ENCODE measurements at places on chromosomes 3 and 15.

DNA sequence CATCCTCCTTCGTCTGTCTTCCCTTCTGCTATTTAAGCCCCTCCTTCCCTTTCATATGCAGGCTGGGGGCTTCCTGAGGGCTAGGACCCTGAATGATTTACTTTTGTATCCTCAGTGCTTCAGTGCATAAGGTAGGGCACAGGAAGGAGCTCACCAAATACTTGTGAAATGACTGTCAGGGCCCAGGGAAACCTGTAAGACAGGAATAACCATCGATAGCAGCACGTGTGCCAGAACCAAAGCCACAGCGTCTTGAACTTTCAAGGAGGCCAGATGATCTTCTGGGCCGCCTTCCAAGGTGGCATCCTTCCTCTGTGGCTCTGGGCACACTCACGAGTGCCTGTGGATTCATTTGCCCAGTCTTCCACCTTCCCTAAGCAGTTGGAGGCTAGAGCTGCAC lies 3.9 kb downstream of the TMED3 start:
- DNase-seq, result no peak

DNA sequence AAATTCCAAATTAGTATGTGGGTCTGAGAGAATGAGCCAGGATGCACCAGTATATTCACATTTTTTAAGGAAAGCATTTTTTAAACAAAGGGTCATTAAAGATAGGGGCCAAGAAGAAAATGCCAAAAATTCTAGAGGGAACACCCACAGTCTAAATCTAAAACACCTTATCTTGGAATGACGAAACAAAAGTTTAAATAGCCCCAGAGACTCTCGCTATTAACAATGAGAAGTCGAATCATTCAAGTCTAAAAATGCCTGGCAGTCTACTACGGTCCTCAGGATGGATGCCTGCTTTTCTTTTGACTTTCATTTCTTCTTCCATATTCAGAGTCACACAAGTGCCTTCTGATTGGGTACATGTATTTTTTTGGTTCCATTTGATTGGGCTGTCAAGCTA lies 66.3 kb downstream of the SSUH2 start:
- no peak for DNase-seq

GRCh38 chr3:58037141-58037910 lies 29.1 kb downstream of the FLNB start:
- DNase-seq, result no peak

DNA sequence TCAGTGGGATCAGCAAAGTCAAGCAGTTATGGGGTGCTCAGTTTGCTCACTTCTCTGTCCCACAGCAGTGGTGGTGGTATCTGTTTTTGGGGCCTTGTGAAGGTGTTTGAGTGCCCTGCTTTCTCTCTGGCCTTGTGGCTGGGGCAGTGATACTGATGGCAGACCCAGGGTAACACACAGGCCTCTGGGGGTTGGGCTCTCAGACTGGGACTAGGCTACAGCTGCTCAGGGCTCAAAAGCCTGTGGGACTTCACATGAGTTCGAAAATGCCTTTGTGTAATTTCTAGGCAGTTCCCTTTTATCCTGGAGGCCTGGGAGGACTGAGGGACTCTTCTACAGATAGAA lies 75.3 kb downstream of the STXBP5L start:
- no peak for DNase-seq

GRCh38 chr15:35289024-35289617 lies 204.0 kb upstream of the NANOGP8 start:
- no peak for DNase-seq

- no peak for DNase-seq
Observed at GRCh38 chr3:64048631-64049061, 25.4 kb upstream of the PSMD6 start.

GRCh38 chr3:8953313-8953712 lies 10.0 kb downstream of the RAD18 start:
- DNase-seq, result no peak

DNA sequence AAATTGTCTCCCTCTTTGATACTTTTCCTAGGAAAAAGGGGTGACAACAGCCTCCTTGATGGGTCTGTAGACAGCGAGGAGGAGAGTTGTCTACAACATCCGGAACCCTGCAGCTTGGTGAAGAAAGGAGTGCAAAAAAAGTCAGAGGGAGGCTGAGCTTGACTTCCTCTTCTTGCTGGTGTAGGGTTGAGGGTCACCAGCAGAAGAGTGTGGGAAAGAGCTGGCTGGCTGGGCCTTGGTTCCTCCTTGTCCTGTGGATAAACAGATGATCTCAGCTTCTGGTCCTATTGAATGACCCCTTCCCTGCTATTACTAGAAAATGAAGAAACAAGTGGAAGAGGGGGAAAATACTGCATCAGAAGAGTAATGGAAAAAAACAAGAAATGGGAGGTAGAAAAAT lies 20.4 kb downstream of the SLC7A14 start:
- no peak for DNase-seq

DNA sequence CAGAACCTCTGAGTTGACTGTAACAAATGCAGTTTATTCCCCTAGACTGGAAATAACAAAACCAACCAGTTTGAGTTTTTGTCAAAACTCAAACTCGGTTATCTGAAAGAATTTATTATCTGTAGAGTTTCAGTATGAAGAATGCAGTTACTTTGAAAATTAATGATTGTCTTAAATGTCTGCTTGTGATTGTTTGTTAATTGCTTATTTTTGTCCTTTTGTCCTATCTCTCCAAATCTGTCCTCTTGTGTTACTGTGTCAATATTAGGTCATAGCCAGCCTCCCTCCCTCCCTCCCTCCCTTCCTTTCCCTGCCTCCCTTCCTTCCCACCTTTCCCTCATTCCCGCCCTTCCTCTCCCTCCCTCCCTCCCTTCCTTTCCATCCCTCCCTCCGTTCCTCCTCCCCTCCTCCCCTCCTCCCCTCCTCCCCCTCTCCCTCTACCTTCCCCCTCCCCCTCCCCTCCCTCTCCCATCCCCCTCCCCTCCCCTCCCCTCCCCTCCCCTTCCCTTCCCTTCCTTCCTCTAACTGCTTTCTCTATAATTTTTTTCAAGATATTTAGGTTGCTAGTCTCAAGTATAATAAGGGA lies 153.5 kb downstream of the FNDC3B start:
- no peak for DNase-seq

DNA sequence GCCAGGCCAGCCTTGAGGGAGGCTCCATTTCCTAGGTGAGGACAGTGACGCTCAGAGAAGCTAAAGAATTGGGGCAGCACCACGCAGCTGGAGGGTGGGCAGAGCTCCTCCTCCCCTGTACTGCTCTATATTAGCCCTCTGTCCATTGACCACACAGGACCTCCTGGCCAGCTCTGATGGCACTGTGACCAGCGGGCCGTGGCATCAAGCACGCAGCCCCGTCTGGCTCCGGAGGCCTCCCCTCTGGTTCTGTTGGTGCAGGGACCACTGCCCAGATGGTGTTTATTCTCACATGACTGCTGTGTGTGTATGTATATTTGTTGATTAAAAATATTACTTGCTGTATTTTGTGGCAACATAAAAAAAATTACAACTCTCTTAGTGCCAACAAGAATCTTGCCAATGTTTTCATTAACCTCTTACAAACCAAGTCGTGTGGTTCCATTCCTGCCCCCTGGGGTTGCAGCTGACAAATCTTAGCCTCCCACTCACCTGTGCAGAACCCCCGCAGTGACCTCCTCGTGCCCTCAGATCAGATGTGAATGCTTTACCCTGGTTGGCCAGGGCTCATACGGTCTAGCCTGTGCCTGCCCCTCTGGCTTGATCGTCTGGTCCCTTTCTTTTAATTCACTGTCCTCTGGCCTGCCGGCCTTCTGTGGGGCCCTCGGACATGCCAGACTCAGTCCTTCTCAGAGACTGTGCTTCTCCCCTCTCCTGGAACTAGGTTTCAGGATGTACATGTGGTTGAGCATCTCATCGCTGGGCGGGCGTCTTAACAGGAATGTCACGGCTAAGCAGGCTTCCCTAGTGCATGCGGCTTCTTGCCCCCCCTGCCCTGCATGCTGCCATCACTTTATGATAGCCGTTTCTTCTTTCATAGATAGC lies 14.8 kb downstream of the CHCHD6 start:
- no peak for DNase-seq

- no peak for DNase-seq
Observed at GRCh38 chr3:112856537-112856936, 9.9 kb upstream of the CD200R1L start.

DNA sequence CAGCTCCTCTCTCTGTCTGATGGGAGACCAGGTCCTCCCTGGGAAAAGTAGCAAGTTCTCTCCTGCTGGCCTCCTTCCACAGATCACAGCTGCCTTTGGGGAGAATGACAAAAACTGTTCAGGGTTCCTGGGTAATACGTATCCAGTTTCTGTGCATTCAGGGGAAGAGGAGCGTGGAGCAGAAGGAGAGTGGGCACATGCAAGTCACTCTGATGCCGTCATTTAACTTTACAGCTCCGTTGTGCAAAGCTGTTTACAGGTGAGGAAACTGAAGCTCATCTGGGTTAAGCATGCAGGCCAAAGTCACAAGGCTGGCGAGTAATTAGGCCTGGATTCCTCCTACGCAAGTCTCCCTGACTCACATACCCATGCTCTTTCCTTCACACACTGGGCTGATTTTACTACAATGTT lies 7.5 kb upstream of the TM4SF1 start:
- DNase-seq, result no peak

Measured in hippocampal formation (tissue), 2 donors.